ENCODE measurements at places on chromosomes 3 and 15.

DNA sequence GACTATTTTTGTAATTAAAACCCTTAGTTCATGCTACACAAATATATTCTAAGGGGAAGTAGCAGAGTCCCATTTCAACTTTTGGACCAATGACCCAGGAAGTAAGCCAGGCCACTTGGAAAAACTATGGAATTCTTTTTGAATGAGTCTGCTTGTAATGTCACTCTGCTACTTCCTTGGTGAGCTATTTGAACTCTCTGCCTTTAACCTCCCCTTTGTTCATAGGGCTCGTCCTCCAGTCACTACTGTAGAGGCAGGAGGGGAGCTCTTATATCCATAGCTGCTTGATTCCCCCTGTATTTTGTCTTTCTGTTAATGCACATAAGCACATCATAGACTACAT lies 119.6 kb downstream of the UACA start:
- DNase-seq, result no peak

GRCh38 chr3:148077318-148077923 lies 620.3 kb upstream of the AGTR1 start:
- DNase-seq, result no peak

GRCh38 chr3:128825117-128825725 lies 54.2 kb upstream of the ACAD9 start:
- no peak for DNase-seq

DNA sequence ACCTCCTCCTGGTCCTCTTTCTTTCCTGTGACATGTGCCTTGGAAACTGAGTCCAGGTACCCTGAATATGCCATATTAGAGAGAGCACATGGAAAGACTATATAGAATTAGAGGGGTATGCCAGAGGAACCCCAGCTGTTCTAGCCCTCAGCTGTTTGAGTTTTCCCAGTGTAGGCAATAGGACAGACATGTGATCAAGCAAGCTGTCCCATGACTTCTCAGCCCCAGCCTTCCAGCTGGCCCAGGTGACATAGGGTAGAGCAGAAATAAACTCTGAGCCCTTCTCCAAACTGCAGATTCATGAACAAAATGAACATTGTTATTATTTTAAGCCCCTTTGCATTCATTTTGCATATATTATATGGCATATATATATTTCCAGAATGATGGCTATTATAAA lies 118.7 kb downstream of the PPM1L start:
- no peak for DNase-seq

DNA sequence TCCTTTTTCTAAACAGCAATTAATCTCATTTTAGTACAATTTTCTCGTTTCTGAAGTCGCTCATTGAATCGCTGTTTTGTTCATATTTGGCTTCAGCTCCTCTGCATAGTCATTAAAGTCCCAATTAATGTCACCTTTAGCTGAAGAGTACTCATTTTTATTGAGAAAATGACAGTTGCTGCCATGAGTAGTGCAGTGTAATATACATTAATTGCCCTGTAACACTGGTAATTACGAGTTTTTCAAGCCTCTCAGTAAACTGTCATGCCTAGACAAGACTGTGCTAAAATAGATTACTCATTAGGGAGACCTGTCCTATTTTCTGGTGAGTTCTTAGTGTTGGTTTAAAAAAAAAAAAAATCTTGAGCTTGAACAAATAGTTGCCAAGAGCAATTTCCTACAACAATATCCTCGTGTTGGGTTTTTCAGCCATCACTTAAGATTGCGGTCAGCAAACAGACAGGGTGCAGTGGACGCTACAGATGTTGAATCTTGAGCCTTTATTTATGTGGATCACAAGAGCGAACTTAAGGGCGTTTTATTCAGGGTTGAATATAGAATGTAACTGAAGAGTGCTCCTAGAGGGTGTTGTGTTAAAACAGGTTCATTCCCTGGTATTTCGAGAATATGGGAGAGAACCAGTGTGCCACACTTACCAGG lies 176.0 kb downstream of the CDIN1 start:
- no peak for DNase-seq

Measured in activated CD4-positive, alpha-beta T cell treated with anti-CD3 and anti-CD28 coated beads for 36 hours (primary cell).